ENCODE measurements at places on chromosomes 1 and 21. TPM values are rescaled to one million over a fixed set of nuclear protein-coding genes. Genes with fewer than 3 reads are reported as not detected.

GRCh38 chr1:39491146-39491921 is at the start of gene BMP8A:
Gene BMP8A, plus strand, starts transcription at chr1:39491636. Its CDS starts 356 bp downstream, at chr1:39491992.
- H3K4me1 ChIP-seq, result peaks cover 10% of the 10 kb centered on the region
- H3K27ac ChIP-seq, result no peak within 1 kb of the TSS
- H3K4me3 ChIP-seq, result peak within 1 kb of the TSS; percentile 50
- H3K36me3 ChIP-seq, result peaks cover 10% of the 10 kb centered on the region

DNA sequence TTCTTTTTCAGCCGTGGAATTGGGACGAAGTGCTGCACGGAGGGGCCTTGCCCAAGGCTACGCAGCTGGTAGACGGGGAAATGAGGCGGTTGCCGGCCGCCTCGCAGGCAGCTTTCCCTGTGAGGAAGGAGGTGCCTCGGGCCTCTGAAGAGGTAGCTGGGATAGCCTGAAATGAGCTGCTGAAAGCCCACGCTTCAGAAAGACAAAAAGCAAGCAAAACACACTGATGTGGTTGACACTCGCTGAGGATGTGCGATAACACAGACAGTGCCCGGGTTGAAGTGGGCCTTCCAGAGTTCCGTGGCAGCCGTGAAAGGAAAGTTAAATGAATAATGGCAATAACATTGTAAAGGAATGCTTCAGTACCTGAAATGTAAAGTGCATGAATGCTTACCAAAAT is 47.2 kb downstream of the S1PR1 start:
- H3K27me3 ChIP-seq, result no peaks in the 10 kb centered on the region
- H3K4me1 ChIP-seq, result peaks cover 75% of the 10 kb centered on the region
- H3K27ac ChIP-seq, result peak overlapping the region; percentile 83
- DNase-seq, result peak; percentile 50

- H3K4me3 ChIP-seq, result peak within 1 kb of the TSS; percentile 81
- peak within 1 kb of the TSS; percentile 93 for H3K27ac ChIP-seq
- no peaks in the 10 kb centered on the region for H3K27me3 ChIP-seq
- H3K4me1 ChIP-seq, result peaks cover 43% of the 10 kb centered on the region
These were observed at the start of gene FAAP20 for GRCh38 chr1:2194319-2194897. Gene FAAP20, minus strand, starts transcription at chr1:2194772. Its CDS starts 23 bp downstream, at chr1:2194749.

DNA sequence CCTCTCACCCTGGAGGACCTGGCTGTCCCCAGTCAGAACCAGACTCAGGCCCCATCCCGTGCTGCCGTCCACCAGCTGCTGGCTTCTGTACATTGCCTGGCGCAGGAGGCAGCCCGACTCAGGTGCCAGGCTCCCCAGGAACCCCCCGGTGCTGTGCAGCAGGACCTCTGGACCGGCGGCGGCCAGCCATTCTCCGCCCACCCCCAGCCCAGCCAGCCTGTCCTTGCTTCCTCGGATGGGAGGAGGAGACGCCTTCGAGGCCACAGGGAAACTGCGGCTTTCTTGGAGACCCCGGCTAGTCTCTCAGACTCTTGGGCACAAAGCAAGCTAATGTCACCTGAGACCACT is 4.4 kb downstream of the C1orf167 start:
- H3K27me3 ChIP-seq, result peaks cover 14% of the 10 kb centered on the region
- H3K27ac ChIP-seq, result no peak overlapping the region
- peaks cover 6% of the 10 kb centered on the region for H3K4me1 ChIP-seq

GRCh38 chr1:25451908-25452307 is 21.2 kb downstream of the MACO1 start:
- H3K27me3 ChIP-seq, result no peaks in the 10 kb centered on the region
- H3K27ac ChIP-seq, result no peak overlapping the region
- DNase-seq, result no peak
- H3K4me3 ChIP-seq, result no peak overlapping the region
- H3K36me3 ChIP-seq, result peaks cover 25% of the 10 kb centered on the region

- peaks cover 3% of the 10 kb centered on the region for H3K27me3 ChIP-seq
- H3K4me1 ChIP-seq, result no peaks in the 10 kb centered on the region
- no peak for DNase-seq
These were observed 30.4 kb downstream of the WNT9A start for GRCh38 chr1:227917081-227917950.

GRCh38 chr1:26469558-26469957 is 2.7 kb upstream of the HMGN2 start:
- no peak overlapping the region for H3K27ac ChIP-seq
- no peaks in the 10 kb centered on the region for H3K27me3 ChIP-seq
- H3K4me1 ChIP-seq, result peaks cover 26% of the 10 kb centered on the region
- no peak overlapping the region for H3K4me3 ChIP-seq

DNA sequence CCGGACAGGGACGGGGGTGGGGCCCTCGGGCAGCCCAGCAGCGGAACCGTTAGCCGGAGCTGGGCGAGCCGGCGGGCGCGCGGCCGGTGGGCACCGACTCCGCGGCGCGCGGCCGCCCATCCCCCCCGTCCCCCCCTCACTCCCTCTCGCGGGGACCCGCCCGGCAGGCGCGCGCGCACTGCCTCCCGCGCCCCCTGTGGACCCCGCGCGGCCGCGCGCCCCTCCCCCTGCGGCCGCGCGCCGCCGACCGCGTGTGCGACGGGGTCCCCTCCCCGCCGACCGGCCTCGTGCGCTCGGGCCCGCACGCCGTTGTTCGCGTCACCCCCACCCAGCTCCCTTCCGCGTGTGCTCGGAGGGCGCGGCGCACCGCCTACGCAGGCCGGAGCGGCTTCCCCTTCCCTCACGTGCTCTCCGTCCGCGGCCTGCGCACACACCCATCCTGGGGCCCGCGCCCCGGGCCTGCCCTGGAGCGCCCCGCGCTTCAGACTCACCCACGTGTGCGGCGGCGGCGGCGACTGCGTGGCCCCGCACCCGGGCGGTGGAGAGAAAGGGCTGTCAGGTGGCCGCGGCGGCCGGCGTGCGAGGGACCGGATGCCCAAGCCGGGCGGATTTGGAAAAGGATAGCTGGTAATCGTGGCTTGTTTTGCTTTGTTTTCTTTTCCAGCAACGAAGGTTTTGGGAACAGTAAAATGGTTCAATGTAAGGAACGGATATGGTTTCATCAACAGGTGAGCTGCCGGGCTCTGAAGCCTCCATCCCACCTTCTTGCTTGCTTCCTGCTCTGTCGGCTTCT is 717 bp downstream of the YBX1 start:
- peaks cover 58% of the 10 kb centered on the region for H3K4me1 ChIP-seq
- peak overlapping the region; percentile 97 for H3K4me3 ChIP-seq
- peak overlapping the region; percentile 94 for H3K27ac ChIP-seq
- H3K36me3 ChIP-seq, result peaks cover 46% of the 10 kb centered on the region
- H3K27me3 ChIP-seq, result no peaks in the 10 kb centered on the region

DNA sequence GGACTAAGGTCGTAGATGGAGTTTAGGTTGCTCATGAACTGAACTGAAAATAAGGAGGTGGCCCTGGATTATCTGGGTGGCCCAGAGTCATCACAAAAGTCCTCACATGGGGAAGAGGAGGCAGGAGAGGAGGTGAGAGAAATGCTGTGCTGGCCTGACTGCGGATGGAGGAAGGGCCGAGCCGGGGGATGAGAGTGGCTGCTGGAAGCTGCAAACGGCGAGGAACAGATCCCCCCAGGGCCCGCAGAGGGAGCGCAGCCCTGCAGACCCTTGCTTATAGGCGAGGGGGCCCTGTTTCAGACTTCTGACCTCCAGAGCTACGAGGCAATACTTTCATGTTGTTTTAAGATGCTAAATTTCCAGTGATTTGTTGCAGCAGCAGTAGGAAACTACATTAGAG is 102.7 kb upstream of the C1orf174 start:
- H3K4me3 ChIP-seq, result no peak overlapping the region
- H3K4me1 ChIP-seq, result peaks cover 2% of the 10 kb centered on the region
- H3K27ac ChIP-seq, result no peak overlapping the region
- no peak for DNase-seq

- H3K4me3 ChIP-seq, result no peak overlapping the region
- H3K4me1 ChIP-seq, result no peaks in the 10 kb centered on the region
- no peak for DNase-seq
- H3K27me3 ChIP-seq, result peaks cover 16% of the 10 kb centered on the region
These were observed 74.9 kb downstream of the SYDE2 start for GRCh38 chr1:85125891-85126290.

GRCh38 chr1:3454811-3455618 is 550 bp downstream of the ARHGEF16 start:
- H3K36me3 ChIP-seq, result no peaks in the 10 kb centered on the region
- H3K4me3 ChIP-seq, result no peak overlapping the region
- peaks cover 2% of the 10 kb centered on the region for H3K27me3 ChIP-seq

- no peak for DNase-seq
- H3K4me3 ChIP-seq, result no peak overlapping the region
- no peaks in the 10 kb centered on the region for H3K4me1 ChIP-seq
These were observed 61.4 kb downstream of the GORAB start for GRCh38 chr1:170593173-170594011.

GRCh38 chr1:213984387-213985208 is 3.2 kb upstream of the PROX1 start:
- H3K27me3 ChIP-seq, result peaks cover 88% of the 10 kb centered on the region
- peaks cover 23% of the 10 kb centered on the region for H3K4me1 ChIP-seq
- DNase-seq, result no peak
- no peak overlapping the region for H3K27ac ChIP-seq
- H3K36me3 ChIP-seq, result peaks cover 11% of the 10 kb centered on the region

DNA sequence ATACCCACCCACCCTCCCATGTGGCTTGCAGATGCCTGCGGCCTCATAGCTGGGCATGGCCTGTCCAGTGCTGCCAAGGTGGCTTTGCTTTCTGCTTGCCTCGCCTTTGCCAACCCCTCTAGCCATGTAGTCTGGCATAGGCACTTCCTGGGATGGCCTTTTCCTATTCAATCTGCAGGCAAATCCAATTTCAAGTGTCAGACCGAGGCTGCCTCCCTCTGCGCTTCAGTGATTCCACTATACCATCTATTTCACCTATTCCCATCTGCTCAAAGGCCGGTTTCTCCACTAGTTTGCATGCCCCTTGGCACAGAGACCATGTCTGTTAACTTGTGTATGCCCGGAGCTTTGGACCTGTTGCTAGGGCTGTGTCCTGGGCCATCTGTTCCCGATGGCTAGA is 3.8 kb upstream of the ZBTB21 start:
- no peak overlapping the region for H3K27ac ChIP-seq
- no peak overlapping the region for H3K4me3 ChIP-seq
- H3K4me1 ChIP-seq, result peaks cover 4% of the 10 kb centered on the region
- no peak for DNase-seq
- peaks cover 23% of the 10 kb centered on the region for H3K27me3 ChIP-seq

DNA sequence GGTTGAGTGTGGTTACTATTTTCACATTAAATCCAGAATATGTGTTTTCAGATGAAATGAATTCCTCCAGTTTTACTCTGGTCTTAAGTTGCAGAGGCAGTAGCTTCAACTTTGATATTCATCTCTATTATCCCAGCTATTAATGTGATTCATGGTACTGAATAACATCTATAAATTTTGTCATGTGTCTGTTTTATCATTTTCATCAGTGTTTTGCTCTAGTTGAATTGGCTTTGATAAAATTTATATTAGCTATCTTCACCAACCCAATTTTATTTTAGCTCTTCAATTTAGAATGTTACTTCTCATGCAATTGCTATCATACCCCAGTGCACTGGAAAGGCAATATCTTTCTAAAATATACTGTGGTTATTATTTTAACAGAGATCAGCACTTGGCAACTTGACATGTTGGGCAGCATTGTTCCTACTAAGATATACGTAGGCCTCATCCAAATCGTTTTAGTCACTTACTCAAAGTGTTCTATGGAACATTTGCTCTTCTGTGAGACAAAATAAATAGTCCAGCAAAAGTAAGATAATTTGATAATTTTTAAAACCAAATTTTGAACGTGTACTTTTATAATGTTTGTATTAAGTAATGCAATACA is 184.3 kb downstream of the NCAM2 start:
- no peaks in the 10 kb centered on the region for H3K36me3 ChIP-seq
- no peak overlapping the region for H3K27ac ChIP-seq
- H3K4me1 ChIP-seq, result no peaks in the 10 kb centered on the region
- no peak for DNase-seq

GRCh38 chr21:41501919-41502318 is 6.0 kb downstream of the TMPRSS2 start:
- DNase-seq, result no peak
- H3K27me3 ChIP-seq, result peaks cover 47% of the 10 kb centered on the region
- H3K4me3 ChIP-seq, result no peak overlapping the region
- H3K36me3 ChIP-seq, result no peaks in the 10 kb centered on the region
- H3K27ac ChIP-seq, result no peak overlapping the region

DNA sequence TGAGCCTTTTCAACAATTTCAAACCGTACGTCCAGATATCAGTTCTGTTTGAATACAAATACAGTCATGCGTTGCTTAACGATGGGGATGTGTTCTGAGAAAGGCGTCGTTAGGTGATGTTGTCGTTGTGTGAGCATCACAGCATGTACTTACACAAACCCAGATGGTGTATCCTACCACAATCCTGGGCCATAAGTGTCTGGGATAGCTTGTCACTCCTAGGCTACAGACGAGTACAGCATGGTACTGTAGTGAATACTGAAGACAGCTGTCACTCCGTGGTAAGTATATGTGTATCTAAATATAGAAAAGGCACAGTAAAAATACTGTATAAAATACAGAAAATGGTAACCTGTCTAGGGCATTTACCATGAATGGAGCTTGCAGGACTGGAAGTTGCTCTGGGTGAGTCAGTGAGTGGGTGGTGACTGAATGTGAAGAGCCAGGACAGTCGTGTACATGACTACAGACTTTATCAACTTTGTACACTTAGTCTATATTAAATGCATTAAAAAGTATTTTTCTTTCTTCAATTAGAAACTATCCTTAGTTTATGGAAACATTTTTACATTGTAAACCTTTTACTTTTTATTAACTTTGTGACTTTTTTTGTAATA is 10.5 kb upstream of the OR2W3 start:
- no peaks in the 10 kb centered on the region for H3K4me1 ChIP-seq
- no peak overlapping the region for H3K27ac ChIP-seq
- DNase-seq, result no peak
- no peaks in the 10 kb centered on the region for H3K27me3 ChIP-seq

DNA sequence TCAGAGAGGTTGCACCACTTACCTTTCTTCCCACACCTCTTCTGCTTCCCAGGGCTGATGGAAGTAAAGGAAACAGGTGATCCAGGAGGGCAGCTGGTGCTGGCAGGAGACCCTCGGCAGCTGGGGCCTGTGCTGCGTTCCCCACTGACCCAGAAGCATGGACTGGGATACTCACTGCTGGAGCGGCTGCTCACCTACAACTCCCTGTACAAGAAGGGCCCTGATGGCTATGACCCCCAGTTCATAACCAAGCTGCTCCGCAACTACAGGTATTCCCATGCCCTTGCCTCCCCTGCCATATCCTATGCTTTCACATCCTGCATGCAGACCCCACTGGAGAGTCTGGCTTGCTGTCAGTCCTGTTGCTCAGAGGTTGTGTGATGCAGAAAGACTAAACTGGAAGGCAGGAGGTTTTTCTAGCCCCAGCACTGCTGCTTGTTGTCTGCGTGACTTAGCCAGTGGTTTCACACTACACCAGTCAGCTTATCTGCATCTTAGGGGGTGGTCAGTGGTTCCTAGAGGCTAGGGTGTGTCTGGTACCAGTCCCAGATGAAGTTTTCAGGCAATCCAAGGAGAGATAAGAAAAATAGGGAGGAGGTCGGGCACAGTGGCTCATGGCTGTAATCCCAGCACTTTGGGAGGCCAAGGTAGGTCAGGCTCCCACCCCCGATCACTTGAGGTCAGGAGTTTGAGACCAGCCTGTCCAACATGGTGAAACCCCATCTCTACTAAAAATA is 10.2 kb downstream of the RHOC start:
- H3K27me3 ChIP-seq, result no peaks in the 10 kb centered on the region
- H3K36me3 ChIP-seq, result peaks cover 57% of the 10 kb centered on the region
- H3K4me3 ChIP-seq, result no peak overlapping the region
- no peak overlapping the region for H3K27ac ChIP-seq
- peaks cover 25% of the 10 kb centered on the region for H3K4me1 ChIP-seq

The CASQ2 gene
- not detected for total RNA-seq

The HUNK gene
- total RNA-seq, result 0.24 TPM

The TPTE gene
- total RNA-seq, result not detected

The CELA3A gene
- not detected for total RNA-seq

The ATP1A4 gene
- not detected for total RNA-seq

The GBP5 gene
- total RNA-seq, result 261 TPM

The VHLL gene
- not detected for total RNA-seq

Measured in activated CD8-positive, alpha-beta T cell treated with anti-CD3 and anti-CD28 coated beads, Interleukin-2, amount 10 ng/mL, durations not matched to agents 7 days and 5 days (primary cell).